HCEC 1CT (cell line): ENCODE measurements at places on chromosomes 4 and X.

DNA sequence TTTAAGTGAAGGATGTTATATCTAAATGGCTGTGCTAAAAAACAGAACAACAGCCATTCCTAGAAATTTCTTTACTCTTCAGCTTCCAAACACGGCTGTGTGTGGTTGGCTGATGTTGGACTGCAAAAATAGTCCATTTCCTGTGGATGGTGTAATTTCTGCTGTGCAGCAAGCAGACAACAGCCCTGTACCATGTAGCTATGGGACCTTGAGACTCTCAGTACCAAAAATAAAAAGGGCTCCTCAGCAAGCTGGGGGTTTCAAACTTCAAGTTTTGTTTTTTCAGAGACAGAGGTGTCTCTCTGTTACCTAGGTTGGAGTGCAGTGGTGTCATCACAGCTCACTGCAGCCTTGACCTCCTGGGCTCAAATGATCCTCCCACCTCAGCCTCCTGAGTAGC, 18.1 kb downstream of the CD40LG start:
- DNase-seq = no peak

- no peak for DNase-seq
Observed at GRCh38 chr4:165331359-165331758, 3.9 kb downstream of the MSMO1 start.

DNA sequence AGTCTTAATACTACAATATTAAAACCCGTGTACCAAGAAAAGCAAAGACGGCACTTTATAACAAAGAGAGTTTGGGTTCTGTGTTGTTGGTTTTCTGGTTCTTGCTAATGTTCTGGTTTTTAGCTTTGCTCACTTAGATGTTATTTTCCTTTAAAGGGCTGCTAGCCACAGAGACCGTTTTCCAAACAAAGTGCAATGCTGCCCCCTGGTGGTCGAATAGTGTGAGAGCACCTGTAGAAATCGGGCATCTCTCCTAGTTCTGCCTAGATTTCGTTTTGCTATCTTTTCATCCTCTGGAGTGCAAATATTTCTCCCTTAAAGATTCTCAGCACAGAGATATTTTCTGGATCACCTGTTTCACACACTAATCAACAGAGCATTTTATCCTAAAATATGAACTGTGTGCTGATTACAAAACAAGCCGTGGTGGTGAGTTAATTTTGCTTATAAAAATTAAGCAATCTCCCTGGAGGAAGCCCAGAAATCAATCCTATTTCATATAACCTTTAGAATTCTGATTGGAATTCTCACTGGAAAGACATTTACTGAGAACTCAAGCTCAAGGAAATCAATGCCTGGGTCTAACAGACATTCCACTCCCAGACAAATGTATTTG, 334.5 kb upstream of the NOCT start:
- DNase-seq = peak; percentile 36

GRCh38 chr4:22031423-22031822, 82.9 kb upstream of the KCNIP4 start:
- no peak for DNase-seq

GRCh38 chr4:15162046-15162445, 159.8 kb downstream of the CPEB2 start:
- no peak for DNase-seq

DNA sequence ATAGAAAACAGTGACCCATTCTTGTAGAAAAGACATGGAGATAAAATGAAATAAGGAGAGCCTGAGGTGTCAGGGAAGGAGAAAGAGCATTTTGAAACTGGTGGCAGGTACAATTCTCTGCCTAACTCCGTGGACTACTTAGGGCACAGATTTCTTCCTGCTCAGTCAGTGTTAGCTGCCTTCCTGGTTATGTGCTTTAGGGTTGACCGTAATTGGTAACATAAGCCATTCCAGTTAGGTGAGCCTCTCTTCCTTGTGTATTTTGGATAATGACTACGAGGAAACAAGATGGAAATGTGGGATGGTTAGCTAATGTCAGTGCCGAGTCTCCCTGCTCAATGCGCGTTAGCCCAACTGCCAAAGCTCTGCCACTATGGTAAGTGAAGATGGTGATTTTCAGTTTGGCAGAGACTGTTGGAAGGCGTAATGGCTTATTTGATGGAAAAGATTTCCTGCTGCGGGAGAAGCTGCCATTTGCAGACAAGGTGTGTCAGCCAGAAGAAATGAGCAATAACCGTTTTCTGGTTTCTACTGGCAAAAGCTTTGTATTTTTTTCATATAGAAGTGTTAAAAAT, 174.1 kb downstream of the CBR4 start:
- no peak for DNase-seq

GRCh38 chr4:183906489-183906738, 1.3 kb downstream of the STOX2 start:
- no peak for DNase-seq

DNA sequence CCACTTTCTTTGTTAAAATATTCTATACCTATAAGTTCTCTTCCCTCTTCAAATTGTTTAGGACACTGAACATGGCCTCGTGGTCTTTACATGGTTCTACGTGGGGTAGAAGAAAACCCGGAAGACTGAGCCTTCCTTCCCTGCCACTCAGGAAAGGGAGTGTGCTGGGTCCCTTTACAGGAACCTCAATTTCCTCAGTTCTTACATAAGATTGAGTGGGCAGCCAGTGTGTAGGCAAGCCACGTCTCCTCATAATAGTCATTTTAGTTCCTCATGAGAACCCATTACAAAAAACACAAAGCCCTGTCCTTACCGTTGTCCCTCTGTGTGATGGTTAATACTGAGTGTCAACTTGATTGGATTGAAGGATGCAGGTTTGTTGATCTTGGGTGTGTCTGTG, 28.7 kb upstream of the SMIM10L2A start:
- DNase-seq = no peak

GRCh38 chr4:67092351-67092750, 453.0 kb downstream of the CENPC start:
- DNase-seq = no peak

GRCh38 chr4:181796502-181796901, 446.7 kb upstream of the TENM3 start:
- DNase-seq = peak; percentile 74

DNA sequence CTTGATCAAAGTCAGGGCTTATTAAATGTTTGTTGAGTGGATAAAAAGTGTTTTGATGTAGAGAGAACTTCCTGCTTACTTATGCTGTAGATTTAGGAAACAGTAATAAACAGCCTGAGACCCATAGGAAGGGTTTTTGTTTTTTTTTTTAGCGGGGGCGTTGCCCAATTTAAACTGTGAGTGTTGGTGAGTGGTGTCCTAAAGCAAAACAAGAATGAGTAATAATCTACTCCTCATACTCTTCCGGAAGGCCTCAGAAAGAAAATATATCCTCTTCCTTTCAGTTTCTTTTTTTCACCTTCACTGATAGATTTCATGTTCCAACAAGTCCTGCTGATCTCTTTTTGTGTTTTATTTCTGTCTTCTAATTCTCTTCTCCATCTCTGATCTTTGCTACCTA, 104.4 kb upstream of the SCML1 start:
- peak; percentile 15 for DNase-seq

GRCh38 chrX:31265383-31265782, 193.5 kb upstream of the FTHL17 start:
- DNase-seq = no peak

- DNase-seq = no peak
Observed at GRCh38 chr4:36142504-36142903, 101.8 kb downstream of the ARAP2 start.

- DNase-seq = no peak
Observed at GRCh38 chr4:89171176-89171805, 60.0 kb downstream of the TIGD2 start.

- no peak for DNase-seq
Observed at GRCh38 chr4:185128272-185129119, 14.6 kb upstream of the SLC25A4 start.

DNA sequence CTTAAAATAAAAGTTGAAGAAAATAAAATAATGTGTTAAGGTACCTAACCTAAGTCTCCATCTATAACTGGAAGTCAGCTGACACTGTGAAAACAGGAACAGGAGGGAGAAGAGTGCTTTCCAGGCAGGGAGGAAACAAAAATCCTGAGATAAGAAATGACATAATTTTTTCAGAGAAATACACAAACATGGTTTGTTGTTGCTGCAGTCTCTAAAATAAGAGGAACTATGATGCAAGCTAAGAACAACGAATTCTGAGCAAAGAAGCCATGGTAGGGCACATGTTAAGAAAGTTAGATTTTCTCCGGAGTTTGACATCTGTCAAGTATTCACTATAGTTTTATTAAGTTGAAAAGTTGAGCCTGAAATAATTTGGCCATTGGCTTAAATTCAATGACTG, 26.9 kb downstream of the PAPSS1 start:
- DNase-seq = no peak

- DNase-seq = no peak
Observed at GRCh38 chr4:117428536-117428935, 343.2 kb upstream of the TRAM1L1 start.
